ENCODE measurements at places on chromosomes 13 and 19.
A peak's percentile ranks its signal among the peaks of the same experiment; 100 is the strongest.

GRCh38 chr13:111963031-111963430 is 103.9 kb upstream of the SOX1 start:
- DNase-seq: no peak

- DNase-seq: no peak
These were observed 63.8 kb downstream of the KCNRG start for GRCh38 chr13:50078895-50079654.

- DNase-seq: no peak
These were observed 60.3 kb downstream of the CRYL1 start for GRCh38 chr13:20465218-20465879.

GRCh38 chr13:105764486-105764885 is 771.0 kb downstream of the EFNB2 start:
- DNase-seq: no peak

DNA sequence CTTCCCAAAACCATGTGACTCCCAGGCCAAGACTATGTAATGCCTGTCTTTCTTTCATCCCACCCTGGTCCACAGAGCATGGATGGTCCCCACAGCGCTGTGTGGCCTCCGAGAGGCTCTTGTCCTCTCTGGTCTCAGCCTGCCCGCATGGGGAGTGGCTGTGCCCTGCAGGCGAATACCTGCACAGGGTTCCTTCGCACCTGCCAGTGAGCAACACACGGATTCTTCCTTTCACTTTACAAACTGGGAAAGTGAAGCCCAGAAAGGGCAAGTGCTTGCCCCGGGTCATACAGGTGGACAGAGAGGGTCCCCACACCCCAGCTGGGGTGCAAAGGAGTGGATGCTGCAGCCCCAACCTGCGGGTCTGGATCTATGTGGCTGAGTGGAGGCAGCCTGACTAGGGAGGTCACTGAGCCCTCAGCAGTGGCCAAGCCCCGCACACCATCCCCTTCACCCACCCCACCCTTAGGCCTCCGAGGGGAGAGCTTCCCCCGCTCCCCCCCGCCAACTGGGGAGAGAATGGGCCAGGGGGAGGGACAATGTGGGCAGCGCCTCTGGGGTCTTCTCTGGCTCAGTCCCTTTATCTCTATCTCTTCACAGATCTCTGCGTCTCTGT is 747 bp upstream of the MARK4 start:
- DNase-seq: peak; percentile 50

DNA sequence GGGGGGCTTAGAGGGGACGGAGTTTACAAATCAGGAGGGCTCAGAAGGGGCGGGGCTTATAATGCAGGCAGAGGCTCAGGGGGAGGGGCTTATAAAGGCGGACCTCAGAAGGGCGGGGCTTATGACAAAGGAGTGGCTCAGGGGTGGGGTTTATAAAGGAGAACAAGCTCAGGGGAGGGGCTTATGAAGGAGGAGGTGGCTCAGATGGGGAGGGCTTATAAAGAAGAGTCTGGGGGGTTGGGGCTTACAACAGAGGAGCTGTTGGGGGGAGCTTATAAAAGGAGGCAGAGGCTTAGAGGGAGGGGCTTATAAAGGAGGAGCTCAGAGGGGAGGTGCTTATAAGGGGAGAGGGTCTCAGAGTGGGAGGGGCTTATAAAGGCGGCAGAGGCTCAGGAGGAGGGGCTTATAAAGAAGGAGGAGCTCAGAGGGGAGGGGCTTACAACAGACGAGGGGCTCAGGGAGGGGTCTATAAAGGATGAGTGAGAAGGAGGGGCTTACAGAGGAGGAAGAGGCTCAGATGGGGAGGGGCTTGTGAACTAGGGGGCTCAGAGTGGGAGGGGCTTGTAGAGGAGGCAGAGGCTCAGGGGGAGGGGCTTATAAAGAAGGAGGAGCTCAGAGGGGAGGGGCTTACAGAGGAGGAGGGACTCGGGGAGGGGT is 1.0 kb downstream of the SMIM24 start:
- peak; percentile 50 for DNase-seq

- DNase-seq: peak; percentile 98
These were observed at the start of gene WDR87 for GRCh38 chr19:37905946-37906868. Gene WDR87 (minus strand): TSS chr19:37906594. CDS start chr19:37898239, 8,355 bp downstream.

- DNase-seq: no peak
These were observed 41.7 kb downstream of the RUBCNL start for GRCh38 chr13:46345398-46345797.

GRCh38 chr19:15962319-15962718 is 13.5 kb downstream of the OR10H4 start:
- peak; percentile 3 for DNase-seq

DNA sequence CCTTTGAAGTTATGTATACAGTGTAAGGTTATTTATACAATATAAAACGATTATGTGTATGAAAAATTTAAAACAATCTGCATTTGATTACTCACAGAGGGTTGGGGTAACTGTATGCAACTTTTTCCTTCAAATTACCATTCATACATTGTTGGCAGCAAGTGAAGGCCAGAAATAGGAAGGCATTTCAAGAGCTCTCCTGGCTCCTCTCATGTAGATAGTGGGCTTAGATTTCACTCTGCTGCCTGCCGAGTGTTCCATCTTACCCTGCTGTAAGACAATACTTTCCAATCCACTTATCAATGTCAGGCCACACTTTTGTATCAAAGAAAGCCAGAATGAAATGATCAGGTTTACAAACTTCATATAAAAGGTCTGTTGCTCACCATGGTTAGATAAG is 245.2 kb downstream of the DNAJC15 start:
- no peak for DNase-seq

DNA sequence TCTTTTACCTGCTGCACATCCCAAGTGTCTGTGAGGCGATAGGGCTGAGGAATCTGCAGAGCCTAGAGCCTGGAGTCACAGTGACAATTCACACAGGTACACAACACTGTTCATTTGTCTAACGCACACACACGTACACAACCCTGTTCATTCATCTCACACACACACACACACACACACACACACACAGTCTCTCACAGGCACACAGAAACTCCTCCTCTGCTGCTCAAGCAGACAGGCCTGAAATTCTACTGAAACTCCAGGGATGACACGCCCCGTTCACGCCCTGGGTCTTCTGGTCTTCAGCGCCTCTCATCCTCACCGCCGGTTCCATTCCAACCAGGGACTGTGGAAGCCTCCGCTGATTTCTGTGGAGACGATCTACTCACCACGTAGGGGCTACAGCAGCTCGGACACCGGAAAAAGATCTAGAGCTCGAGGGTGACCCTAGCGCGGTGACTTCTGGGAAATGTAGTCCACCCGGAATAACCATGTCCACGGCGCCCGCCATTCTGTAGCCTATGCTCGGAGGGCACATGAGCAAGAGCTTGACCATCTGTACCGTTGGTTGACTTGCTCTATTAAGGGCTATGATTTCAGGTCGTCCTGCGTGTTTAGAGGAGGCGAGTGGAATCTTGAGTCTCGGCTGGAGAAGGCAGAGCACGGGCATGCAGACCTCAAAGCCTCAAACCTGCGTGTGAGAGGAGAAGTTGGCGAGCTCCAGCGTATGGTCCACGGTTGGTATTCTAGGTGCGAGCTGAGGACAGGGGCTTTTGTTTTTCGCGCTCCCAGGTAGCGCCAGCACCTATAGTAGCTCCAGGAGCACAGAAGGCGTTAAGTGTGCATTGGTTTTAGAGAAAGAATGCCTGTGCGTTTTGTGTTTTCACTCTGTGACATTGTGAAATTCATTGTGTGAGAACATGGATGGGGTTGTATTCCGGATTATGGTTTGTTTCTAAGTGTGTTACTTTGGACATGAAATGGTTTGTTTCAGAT is 33.4 kb downstream of the ZNF45 start:
- peak; percentile 84 for DNase-seq

DNA sequence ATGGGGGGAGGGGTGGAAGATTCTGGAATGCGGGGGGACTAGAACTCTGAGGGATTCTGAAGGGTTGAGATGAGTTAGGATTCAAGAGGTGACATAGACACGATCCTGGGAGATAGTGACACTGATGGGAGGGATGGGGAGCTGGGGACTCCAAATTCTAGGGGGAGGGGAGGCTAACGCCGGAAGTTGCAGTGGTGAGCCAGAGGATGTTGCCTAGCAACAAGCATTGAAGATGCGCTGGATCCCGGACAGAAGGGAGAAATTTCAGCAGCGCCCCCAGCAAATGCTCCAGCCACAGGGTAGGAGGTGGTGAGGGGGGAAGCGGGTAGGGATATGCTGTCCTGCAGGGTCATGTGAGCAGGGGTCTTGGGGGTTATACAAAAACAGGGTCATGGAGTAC is 6.9 kb upstream of the LTBP4 start:
- DNase-seq: no peak

GRCh38 chr19:32222556-32222955 is 122.9 kb upstream of the ZNF507 start:
- no peak for DNase-seq

DNA sequence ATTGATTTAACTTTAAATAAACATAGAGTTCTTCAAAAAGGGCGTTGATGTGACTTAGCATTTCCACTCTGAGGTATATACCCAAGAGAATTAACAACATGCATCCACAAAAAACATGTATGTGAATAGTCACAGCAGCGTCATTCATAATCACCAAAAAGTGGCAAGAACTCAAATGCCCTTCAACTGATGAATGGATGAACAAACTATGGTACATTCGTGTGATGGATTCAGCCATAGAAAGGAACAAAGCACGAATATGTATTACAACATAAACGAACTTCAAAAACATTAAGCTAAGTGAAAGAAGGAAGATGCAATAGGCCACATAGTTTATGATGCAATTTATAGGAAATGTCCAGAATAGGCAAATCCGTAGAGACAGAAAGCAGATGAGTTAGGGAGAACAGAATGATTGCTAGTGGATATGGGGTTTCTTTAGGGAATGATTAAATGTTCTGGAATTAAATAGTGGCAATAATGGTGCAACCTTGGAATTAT is 72.3 kb upstream of the UQCRFS1 start:
- DNase-seq: no peak

- no peak for DNase-seq
These were observed 8.0 kb downstream of the SGTA start for GRCh38 chr19:2774953-2775555.

GRCh38 chr19:44585371-44586133 is 27.8 kb upstream of the IGSF23 start:
- DNase-seq: no peak

DNA sequence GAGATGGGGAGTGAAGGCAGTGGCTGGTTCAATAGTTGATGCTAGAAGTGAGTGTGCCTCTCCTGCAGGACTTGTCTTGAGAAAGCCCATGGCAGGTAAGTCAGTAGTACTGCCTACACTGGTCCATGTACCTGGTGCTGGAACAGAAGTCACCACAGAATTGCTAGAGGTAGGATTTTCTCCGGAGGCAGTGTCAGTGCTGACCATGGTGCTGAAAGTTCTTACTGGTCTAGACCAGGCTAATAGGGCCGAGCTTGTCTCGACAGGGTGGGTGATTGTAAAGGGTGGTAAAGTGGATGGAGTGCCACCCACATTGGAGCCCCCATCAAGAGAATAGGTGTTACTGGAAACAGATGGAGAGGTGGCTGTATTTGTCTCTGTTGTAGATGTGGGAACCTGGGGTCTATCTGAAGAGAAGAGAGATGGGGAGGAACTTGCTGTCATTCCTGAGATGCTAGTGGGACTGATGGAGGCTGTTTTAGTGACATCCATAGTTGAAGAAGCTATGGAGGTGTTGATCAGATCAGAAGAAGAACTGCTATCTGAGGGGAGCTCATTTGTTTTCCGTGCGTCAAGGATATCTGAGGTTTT is 36.6 kb downstream of the MUC16 start:
- DNase-seq: peak; percentile 47

DNA sequence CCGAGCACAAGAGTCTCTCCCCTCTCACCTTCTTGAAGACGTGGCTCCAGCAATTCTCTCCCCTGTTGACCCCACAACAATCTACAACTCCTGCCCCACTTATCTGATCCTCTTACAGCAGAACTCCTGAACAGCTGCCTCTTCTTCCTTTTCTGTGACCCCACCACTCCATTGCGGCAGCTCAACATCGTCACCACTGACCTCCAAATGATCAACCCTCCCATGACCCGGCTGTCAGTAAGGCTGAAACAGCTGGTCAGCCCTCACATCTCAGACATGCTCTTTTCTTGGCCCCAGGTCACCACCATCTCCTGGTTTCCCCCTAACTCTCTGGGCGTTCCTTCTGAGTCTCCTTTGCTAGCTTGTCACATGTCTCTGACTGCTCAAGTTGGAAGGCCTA is 1.8 kb downstream of the EXOSC5 start:
- DNase-seq: no peak

DNA sequence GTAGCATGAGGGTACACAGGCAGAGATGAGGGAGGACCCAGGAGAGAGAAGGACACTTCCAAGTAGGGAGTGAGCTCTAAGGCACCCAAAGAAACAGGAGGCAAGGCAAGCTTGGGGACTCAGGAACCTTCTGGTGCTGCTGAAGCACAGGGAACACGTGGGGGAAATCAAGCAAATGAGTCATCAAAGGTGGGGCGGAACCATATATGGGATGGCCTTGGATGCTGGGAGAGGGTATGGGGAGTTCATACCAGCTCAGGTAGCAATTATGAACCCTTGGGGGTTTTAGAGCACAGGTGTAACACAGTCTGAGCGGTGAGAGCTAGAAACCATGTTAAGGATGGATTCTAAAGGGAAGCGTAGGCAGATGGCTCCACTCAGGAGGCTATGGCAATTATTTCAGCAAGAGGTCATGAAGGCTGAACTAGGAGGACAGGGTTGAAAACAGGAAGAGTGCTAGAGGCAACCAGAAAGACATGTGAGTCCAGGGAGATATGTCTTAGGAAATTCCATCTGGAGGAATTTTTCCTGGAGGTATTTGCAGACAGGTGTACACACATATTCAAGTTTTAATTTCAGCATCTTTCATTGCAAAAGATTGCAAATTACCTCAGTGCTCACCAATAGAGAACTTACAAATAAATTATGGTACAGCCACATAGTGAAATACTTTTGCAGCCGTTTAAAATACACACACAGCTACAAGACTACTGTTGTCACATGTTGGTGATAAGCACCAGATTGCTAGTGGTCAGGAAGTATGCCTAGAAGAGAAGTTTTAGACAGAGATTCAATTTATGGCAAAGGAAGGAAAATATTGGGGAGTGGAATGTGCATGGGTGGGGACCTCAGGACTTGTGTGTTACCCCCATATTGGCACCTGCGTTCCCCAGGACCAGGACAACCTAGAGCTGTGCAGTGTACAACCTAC is 77.0 kb downstream of the STARD13 start:
- DNase-seq: no peak

DNA sequence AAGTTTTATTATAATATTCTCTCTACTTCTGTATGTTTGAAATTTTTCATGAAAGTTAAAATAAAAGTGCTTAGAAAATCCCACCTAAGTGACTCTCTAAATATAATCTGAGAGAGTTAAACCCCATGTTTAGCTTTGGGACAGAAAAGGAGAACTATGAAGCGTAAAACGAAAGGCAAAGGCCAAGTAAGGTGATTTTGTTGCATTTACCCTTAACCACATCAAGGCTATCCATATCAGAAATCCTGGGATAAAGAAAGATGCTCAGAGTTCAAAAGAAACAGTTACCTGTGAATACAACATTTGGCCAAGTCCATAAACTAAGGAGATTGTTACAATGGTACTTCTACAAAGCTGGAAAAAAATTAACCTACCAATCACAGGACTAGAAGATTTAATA is 31.3 kb downstream of the UBL3 start:
- no peak for DNase-seq

- no peak for DNase-seq
These were observed 28.3 kb downstream of the OR10H4 start for GRCh38 chr19:15976836-15977689.
